Lower lobe of right lung (tissue), 2 donors: ENCODE measurements at places on chromosomes 16 and 17. TPM values are rescaled to one million over a fixed set of nuclear protein-coding genes. Genes with fewer than 3 reads are reported as not detected.

Gene SLFN5
- 47.6 TPM for total RNA-seq

Gene ADPRM
- total RNA-seq, result 9.4 TPM

Gene TM4SF5
- not detected for total RNA-seq

Gene TNFRSF17
- total RNA-seq, result 1.4 TPM

Gene PDE6G
- 2.0 TPM for total RNA-seq

Gene AURKB
- total RNA-seq, result 2.2 TPM

Gene ZNF785
- 16.2 TPM for total RNA-seq

Gene TTLL6
- total RNA-seq, result 2.7 TPM

Gene NPIPA1
- total RNA-seq, result 90.9 TPM

Gene RAPGEFL1
- total RNA-seq, result 9.3 TPM

Gene DNAH2
- total RNA-seq, result 6.2 TPM

Gene HOXB8
- total RNA-seq, result 0.21 TPM

Gene TEX19
- not detected for total RNA-seq

Gene RAB40C
- total RNA-seq, result 40.1 TPM

Gene EIF3CL
- 17.5 TPM for total RNA-seq

Gene SULT1A2
- 10.3 TPM for total RNA-seq

Gene LCAT
- 33.8 TPM for total RNA-seq

Gene KRT32
- total RNA-seq, result not detected

Gene SEPHS2
- 54.6 TPM for total RNA-seq

Gene MYH1
- not detected for total RNA-seq

Gene TMEM186
- total RNA-seq, result 8.6 TPM

Gene FBXO39
- total RNA-seq, result not detected

Gene TBX21
- total RNA-seq, result 3.6 TPM

Gene SYT17
- total RNA-seq, result 11.8 TPM

Gene MYLK3
- total RNA-seq, result 2.0 TPM

Gene HOXB9
- total RNA-seq, result not detected

Gene KRTAP4-3
- not detected for total RNA-seq

Gene TRPV3
- total RNA-seq, result 0.68 TPM

Gene ELMO3
- total RNA-seq, result 14.9 TPM

Gene SLC22A31
- total RNA-seq, result 132 TPM

Gene CDK5R1
- 1.3 TPM for total RNA-seq

Gene RHBDF1
- total RNA-seq, result 35.9 TPM

Gene ABCA10
- total RNA-seq, result 9.8 TPM

Gene KREMEN2
- total RNA-seq, result not detected

Gene UMOD
- total RNA-seq, result not detected

Gene FLOT2
- 170 TPM for total RNA-seq

Gene KCNG4
- not detected for total RNA-seq

Gene HOXB13
- not detected for total RNA-seq

Gene ATAD5
- 1.6 TPM for total RNA-seq

Gene MEIOC
- total RNA-seq, result not detected

Gene CX3CL1
- total RNA-seq, result 33.6 TPM

Gene TAT
- total RNA-seq, result not detected

Gene ZCCHC14
- total RNA-seq, result 23.9 TPM

Gene RGS9
- 7.9 TPM for total RNA-seq

Gene BAHCC1
- 19.9 TPM for total RNA-seq

Gene SOCS1
- total RNA-seq, result 17.8 TPM

Gene CCT6B
- total RNA-seq, result 1.5 TPM

Gene HSPB9
- total RNA-seq, result not detected

Gene PNMT
- 3.9 TPM for total RNA-seq

Gene TBC1D3G
- not detected for total RNA-seq

Gene MT4
- total RNA-seq, result not detected

Gene KCNJ2
- 15.6 TPM for total RNA-seq

Gene DRC3
- 13.4 TPM for total RNA-seq

Gene RAB11FIP3
- 32.2 TPM for total RNA-seq

Gene ENPP7
- total RNA-seq, result 0.18 TPM
